ENCODE measurements at places on chromosomes 13 and 19.

GRCh38 chr19:16519230-16519687 lies 23.0 kb downstream of the CHERP start:
- DNase-seq: no peak

- DNase-seq: no peak
Measured at GRCh38 chr13:107271227-107271626, 703.3 kb upstream of the ARGLU1 start.

DNA sequence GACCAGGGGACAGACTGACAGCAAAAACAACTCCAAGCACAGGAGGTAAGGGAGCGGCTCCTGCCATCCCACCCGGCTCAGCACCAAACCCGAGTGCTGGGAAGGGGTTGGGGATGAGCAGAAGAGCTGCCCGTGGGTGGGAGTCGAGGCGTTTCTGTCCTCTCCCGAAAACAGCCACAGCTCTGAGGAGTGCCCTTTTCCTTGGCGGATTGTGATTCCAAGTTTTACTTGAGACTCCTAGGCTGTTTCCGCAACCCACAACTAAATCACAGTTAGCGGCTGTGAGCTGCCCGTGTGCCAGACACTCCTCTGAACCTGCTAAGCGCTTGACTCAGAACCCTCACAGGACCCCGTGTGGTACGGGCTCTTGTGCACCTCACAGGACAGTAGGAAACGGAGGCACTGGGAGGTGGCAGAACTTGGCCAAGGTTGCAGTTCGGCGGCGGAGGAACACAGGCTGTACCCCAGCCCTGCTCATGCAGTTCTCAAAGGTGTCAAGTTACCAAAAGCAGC lies 21.4 kb downstream of the CFAP97D2 start:
- no peak for DNase-seq

- no peak for DNase-seq
Measured at GRCh38 chr19:51712461-51713081, 11.2 kb downstream of the HAS1 start.

DNA sequence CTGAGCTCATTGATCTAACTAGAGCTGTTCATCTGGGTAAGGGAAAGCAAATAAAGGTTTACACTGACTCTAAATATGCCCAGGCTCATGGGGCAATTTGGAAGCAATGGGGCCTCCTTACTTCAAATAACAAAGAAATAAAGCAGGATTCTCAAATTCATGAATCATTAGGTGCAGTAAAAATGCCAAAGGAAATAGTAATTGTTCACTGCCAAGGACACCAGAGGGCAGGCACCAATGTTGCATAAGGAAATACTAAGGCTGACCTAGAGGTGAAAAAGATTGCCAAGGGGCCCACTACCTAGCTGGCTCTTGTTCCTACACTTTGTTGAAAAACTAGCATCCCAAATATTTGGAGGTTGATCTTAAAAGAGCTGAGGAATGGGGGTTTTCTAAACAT lies 1686.7 kb upstream of the MIR17HG start:
- no peak for DNase-seq

DNA sequence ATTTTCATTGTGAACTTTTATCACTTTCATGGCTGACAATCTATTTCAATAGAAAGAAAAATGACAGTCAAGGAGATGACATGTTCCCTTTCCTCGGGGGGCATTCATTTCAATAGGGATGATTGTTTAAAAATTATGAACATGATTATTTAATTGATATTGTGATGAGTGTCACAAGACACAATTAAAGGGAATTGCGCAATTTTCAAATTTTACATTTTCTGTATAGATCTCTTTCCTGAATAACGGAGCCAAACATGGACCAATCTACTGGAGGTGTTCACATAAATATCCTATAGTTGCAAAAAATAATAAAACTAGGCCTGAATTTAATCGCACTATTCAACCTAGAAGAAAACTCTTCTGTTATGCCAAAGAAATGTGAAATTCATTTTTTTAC lies 1274.6 kb downstream of the SLITRK5 start:
- DNase-seq: no peak

DNA sequence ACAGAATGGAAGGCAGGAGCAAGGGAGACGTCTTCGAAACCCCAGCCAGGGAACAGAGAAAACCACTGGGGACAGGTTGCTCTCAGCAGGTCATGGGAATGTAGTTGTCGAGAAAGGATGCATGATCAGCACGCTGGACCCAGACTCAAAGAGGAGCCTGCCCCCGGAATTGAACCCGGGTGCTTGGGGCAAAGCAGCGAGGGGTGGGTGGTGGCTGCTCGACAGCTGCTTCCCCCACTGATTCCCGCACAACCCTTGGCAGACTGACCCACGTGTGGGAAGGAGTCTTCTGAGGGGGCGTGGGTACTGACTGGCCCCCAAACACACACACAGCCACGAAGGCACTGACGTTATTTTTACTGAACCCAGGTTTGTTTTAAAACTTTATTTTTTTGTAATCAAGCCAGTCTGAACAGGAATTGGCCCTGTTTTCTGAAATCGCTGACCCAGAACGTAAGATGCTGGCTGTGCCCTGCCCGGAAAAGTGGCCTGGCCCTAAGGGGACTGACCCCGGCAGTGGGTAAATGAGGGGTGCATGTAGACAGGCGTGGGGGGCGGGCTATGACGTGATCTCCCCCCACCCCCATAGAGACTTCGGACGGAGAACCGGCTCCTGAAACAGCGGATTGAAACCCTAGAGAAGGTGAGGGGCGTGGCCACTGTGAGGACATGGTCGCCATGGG lies 18.6 kb downstream of the PRR36 start:
- no peak for DNase-seq
